ENCODE measurements at places on chromosomes 6 and 20.

DNA sequence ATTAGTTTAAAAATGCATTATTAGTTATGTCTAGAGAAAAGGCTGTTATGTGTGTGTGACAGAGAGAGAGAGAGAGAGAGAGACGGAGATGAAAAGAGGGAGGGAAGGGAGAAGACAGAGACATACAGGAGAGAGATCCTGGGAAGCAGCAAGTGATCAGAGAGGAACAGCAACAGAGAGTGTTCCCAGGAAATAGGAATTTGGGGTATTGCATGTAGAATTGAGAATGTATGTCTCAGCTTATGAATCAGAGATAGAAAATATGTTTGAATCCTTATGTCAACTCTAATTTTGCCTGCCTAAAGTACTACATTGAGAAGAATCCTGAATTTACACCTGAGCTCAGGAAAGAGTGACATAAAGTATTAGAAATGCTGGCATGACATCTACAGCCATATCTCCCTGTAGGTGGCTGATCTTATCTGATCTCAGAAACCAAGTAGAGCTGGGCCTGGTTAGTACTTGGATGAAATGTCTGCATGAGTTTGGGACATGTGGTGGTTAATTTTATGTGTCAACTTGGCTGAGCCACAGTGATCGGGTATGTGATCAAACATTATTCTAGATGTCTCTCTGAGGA, 130.6 kb downstream of the TENT5A start:
- DNase-seq, result peak; percentile 33

DNA sequence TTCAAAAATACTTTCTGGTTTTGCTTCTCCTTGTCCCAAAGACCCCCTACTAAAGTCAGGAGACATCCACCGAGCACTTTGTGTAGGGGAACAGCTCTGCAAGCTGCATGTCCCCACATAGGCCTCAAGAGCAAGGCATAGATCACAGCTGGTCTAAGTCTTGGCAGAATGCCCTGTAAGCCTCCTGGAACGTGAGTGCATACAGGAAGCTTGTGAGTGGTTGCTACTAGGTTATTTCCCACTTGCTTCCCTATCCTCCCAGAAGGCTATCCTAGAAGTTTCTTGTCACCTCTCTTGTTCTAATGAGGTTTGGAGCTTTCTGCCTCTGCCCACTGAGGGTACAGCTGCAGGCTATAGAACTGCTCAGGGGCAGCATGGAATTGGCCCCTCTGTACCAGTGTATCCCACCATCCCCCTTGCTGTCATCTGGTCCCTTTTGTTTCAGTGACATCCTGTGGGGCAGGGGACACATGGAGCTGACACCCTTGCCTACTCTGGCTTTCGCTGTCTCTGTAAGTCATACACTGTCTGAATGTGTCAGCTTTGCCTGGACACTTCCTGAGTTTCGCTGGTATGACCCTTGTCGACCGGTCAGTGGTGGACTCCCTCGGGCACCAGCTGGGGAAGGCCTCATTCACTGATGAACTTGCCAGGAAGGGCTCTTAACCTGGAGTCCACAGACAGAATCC, 35.6 kb upstream of the KCNK16 start:
- DNase-seq, result peak; percentile 62

GRCh38 chr6:106630366-106630765, 988 bp downstream of the QRSL1 start:
- no peak for DNase-seq

DNA sequence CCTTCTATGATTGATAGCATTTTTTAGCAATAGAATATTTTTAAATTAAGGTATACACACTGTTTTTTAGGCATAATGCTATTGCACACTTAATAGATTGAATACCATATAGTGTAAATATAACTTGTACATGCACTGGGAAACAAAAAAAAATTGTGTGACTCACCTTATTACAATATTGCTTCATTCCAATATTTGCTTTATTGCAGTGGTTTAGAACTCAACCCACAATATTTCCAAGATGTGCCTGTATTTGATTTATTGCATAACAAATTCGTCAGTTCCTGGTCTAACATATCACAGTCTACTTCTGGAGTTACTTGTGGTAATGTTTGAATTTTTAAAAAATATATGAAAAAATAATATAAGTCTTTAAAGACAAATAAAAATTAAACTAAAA, 41.9 kb upstream of the DEFB112 start:
- DNase-seq, result peak; percentile 40

DNA sequence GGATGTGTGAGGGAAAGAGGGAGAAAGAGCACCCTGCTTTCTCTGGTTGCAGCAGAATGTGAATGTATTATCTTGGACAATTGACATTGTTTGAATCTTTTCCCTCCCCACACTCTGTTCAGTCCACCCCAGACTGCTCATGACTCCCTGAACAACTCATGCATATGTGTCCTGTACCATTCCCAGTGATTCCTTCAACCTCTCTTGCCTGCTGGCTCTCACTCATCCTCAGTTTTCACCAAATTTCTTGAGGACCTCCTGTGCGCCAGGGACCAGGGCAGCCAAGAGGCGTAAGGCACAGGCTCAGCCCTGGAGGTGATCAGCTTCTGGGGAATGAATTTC, 5.4 kb downstream of the NOX3 start:
- no peak for DNase-seq

Data from EL (cell line).